ENCODE measurements at places on chromosomes 3 and 15.

DNA sequence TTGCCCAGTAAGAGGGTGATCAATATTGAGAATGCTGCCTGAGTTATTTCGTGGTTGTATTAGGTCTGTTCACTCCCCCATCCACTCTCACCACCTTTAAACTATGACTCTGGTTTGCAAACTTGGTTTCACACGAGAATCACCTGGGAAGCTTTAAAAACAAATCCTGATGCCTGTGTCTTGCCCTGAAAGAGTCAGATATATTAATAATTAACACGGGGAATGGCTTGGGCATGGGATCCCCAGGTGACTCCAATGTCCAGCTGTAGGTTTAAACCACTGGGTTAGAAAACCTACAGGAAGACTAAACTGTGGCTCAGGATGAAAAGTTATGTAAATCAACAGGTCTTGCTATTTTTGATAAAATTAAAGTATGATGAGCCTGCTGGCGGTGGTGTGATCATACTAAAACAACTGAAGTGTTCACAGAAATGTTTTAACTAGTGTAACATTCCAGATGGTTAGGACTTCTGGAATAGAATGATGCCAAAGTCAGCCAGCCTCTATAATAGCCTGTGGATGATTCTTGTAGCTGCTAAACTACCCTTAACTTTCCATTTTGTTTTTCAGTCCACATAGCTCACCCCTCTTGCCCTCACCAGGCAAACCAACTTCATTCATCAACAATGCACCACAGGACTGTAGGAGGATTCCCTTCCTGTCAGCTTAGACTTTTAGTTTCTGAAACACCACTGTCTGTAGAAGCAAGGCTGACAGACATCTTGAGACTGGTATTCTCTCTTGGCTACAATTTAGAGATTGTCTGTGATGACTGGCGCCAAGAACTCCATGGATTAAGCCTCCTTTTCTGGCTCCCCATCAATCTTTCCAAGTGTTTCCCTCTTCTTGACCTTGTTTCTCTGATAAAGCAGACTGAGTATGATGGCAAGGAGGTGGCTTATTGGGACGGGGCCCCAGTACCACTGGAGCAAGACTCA is 119.1 kb upstream of the ADAMTS9 start:
- H3K4me1 ChIP-seq = no peaks in the 10 kb centered on the region
- H3K27ac ChIP-seq = no peak overlapping the region
- H3K4me3 ChIP-seq = no peak overlapping the region
- DNase-seq = no peak
- H3K27me3 ChIP-seq = no peaks in the 10 kb centered on the region

GRCh38 chr3:143835312-143835711 is 13.0 kb downstream of the SLC9A9 start:
- H3K4me3 ChIP-seq = no peak overlapping the region
- no peaks in the 10 kb centered on the region for H3K27me3 ChIP-seq
- H3K4me1 ChIP-seq = peaks cover 11% of the 10 kb centered on the region
- H3K27ac ChIP-seq = no peak overlapping the region
- no peaks in the 10 kb centered on the region for H3K36me3 ChIP-seq

DNA sequence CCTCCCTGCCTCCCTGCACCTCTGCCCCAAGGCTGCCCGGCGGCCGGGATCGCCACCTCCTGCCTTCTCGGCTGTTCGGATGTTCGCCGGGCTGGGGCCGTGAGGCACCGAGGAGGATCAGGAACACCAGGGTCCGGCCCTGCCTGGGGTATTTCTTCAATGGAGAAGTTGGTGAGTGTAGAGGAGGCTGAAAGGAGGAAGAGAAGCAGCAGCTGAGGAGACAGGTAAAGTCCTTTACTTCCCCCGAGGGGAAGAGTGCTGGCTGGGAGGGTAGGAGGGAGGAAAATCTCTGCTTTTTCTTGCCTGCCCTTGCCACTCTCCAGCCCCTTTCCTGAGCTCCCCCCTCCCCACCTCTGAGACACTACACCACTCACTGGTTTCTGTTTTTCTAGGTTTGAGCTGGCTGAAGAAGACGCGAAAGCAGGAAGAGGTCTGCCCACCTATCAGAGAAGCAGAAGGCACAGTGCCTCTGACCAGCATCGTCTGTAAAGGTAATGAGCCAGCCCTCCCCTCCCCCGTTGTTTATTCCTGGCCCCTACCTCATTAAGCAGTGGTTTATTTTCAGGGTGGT is 519 bp downstream of the ASB7 start:
- no peaks in the 10 kb centered on the region for H3K27me3 ChIP-seq
- H3K27ac ChIP-seq = peak overlapping the region; percentile 73
- H3K36me3 ChIP-seq = peaks cover 17% of the 10 kb centered on the region
- DNase-seq = no peak
- H3K4me3 ChIP-seq = peak overlapping the region; percentile 88

DNA sequence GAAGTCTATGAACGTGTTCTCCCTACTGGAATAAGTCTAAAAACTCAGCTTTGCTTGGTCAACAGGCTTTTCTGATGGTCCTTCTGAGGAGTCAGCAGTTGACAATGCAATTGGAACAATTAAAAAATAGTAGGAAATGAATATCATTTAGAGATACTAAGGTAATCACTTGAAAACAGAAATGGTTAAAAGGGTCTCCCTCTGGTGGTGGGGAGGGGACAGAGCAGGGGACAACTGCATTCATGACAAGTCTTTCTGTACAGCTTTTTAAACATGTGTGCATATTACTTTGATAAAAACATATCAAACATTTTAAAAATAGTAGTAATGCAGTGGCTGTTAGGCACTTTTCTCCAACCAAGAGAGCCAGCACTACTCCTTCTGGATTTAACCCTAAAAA is 119.9 kb upstream of the FHIT start:
- no peaks in the 10 kb centered on the region for H3K36me3 ChIP-seq
- H3K27ac ChIP-seq = no peak overlapping the region
- H3K4me3 ChIP-seq = no peak overlapping the region

DNA sequence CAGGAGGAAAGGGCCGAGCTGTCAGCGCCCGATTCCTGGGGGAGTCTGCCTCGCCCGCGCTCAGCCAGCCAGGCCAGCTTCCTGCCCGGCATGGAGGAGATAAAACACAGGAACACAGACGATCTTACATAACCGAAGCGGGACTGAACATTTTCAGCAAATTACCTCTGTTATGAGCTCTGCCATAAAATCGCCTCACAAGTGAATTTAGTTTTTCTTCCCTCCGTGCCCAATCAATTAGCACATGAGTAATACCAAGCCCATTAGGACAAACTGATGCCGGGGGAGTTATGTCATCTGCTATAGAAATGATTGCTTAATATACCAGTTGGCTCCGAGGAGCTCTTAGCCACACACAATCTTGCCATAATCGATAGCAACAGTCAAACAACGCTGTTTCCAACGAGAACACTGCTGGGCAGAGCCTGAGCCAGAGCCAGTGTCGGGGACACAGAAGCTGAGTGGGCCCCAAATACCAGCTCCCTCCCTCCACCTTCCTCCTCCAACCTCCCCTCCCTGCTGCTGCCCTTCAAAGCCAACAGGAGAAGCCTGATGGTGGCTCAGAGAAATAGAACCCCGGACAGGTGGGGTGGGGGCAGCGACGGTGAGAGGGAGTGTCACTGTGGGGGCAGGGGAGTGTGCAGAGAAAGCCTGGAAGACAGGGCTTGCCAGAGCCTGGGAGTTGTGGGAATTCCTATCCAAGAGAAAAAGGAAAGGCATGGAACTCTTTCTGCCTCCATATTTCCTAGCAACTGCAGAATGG is 279.4 kb upstream of the TLE3 start:
- peak overlapping the region; percentile 24 for H3K27ac ChIP-seq
- peak; percentile 72 for DNase-seq
- peak overlapping the region; percentile 16 for H3K4me3 ChIP-seq
- no peaks in the 10 kb centered on the region for H3K27me3 ChIP-seq
- peaks cover 19% of the 10 kb centered on the region for H3K4me1 ChIP-seq

GRCh38 chr3:135325726-135326235 is 530.7 kb downstream of the EPHB1 start:
- H3K27ac ChIP-seq = no peak overlapping the region
- peaks cover 9% of the 10 kb centered on the region for H3K27me3 ChIP-seq
- H3K4me3 ChIP-seq = no peak overlapping the region
- H3K36me3 ChIP-seq = no peaks in the 10 kb centered on the region
- H3K4me1 ChIP-seq = no peaks in the 10 kb centered on the region
- no peak for DNase-seq

DNA sequence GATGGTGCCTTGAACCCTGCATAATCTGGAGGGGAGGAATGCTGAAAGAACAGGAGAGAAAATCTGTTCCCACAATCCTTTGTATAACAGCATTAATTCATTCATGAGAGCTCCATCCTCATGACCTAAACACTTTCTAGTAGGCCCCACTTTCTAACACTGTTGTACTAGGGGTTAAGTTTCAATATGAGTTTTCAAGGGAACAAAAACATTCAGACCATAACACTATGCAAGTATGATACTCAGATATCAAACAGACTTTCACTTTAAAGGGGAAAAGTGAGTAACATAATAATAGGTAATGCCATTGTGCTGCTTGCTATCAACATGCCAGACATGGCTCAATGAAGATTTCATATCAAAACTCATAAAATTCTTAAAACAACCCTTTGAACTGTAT is 32.4 kb upstream of the PLSCR2 start:
- H3K27me3 ChIP-seq = no peaks in the 10 kb centered on the region
- no peak overlapping the region for H3K27ac ChIP-seq
- peaks cover 12% of the 10 kb centered on the region for H3K4me1 ChIP-seq
- H3K4me3 ChIP-seq = no peak overlapping the region

DNA sequence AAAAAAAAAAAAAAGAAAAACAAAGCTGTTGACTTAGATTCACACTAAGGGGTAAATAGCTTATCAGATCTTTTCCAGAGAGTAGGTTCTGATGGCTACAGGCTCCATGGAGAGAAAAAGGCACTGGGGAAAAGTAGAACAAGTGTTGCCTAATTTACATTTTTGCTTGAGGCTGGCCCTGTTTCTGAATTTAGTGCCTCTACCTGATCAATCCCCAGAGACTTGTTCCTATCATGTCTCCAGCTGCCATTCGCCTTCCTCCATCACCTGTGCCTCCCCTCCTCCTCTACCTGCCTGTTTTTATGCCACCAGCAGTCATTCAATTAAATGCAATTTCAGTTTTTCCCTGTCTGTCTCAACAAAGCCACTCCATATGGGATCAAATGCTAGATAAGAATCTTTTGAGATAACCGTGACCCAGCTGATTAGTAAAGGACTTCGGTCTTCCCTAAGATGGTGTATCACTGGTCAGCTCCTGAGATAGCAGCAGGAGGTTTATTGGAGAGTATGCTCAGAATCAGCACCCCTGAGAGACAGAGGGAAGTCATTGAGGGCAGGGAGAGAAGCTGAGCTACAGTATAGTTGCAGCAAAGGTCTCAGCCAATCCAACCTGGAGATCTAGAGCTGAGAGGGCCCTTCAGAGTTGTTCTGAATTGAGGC is 88.1 kb upstream of the GADL1 start:
- no peaks in the 10 kb centered on the region for H3K27me3 ChIP-seq
- H3K4me3 ChIP-seq = no peak overlapping the region
- no peaks in the 10 kb centered on the region for H3K36me3 ChIP-seq
- peaks cover 11% of the 10 kb centered on the region for H3K4me1 ChIP-seq
- H3K27ac ChIP-seq = no peak overlapping the region

DNA sequence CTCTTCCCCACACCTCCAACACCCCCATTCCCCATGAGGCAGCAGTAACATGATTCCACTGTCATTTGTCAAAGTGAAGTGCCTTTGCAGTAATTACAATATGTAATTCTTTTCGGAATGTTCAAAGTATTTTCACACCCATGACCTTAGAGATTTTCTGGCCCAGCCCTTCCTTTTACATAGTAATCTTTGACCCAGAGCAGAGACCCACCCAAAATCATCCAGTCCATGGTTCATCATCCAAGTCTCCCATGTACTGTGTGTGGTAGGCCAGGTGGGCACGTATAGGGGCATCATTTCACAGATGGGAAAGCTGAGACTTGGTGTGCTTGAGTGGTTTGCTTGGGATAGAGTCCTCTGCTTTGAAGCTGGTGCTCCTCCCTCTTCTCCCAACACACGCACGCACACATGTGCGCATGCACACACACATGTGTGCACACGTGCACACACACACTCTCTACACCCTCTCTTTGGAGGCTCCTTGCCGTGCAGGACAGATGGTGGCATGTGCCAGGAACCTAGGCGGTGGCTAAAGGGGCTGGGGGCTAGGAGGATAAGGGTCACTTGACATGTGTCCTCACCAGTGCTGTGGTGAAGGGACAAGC is 284.7 kb upstream of the ROPN1 start:
- no peak overlapping the region for H3K4me3 ChIP-seq
- peaks cover 33% of the 10 kb centered on the region for H3K4me1 ChIP-seq

DNA sequence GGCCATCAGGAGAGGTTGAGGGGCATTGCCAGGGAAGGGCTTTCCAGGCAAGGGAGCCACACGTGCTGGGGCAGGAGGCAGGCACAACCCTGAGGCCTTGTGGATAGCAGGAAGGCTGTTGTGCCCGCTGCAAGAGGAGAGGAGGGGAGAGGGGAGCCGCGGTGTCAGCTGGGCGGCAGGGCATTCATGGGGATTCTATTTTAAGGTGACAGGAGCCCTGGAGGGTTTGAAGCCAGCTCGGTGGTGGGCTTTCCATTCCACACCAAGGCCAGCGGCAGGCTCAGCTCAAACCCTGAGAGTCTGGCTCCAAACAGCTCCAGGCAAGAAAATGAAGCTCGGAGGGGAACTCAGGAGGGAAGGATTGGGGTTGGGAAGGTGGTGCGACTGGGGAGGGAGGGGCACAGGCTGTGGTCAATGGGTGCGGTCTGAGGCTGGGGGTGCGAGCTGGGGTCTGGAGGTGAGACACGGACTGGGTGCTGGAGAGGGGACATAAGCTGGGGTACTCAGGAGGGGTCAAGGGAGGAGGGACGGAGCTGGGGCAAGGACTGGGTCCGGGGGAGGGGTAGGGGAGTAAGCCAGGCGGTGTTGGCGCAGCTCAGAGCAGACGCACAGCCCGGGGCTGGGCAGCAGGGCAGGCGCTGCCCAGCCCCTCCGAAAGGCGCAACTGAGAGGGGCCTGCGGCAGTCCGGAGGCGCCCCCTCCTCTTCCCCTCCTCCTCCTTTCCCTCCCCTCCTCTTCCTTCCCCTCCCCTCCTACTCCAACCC is 43.4 kb downstream of the TPRA1 start:
- H3K27ac ChIP-seq = peak overlapping the region; percentile 11
- no peaks in the 10 kb centered on the region for H3K27me3 ChIP-seq
- peak; percentile 63 for DNase-seq
- peaks cover 22% of the 10 kb centered on the region for H3K4me1 ChIP-seq
- H3K36me3 ChIP-seq = no peaks in the 10 kb centered on the region
- peak overlapping the region; percentile 71 for H3K4me3 ChIP-seq

DNA sequence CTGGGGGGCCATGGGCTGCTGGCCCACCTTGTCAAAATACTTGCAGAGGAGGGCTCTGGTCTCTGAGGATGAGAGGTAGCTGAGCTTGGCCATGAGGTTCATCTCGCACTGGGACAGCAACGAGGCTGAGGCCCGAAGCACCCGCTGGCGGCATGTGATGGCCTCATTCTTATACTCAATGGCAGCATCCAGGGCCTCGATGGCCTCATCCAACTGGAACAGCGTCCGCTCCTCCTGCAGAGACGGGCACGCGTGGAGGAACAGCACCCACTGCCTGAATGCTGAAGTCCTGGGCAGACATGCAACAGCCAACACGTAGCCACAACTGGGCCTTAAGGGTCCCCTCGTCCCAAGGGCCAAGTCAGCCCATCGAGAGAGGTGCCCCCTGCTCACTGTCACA is 25.0 kb downstream of the KIF7 start:
- no peak overlapping the region for H3K27ac ChIP-seq
- H3K4me3 ChIP-seq = no peak overlapping the region
- no peaks in the 10 kb centered on the region for H3K4me1 ChIP-seq
- DNase-seq = no peak
- no peaks in the 10 kb centered on the region for H3K36me3 ChIP-seq
